ENCODE measurements at places on chromosomes 12 and 14. TPM values are rescaled to one million over a fixed set of nuclear protein-coding genes. Genes with fewer than 3 reads are reported as not detected.

The TCL1B gene
- 5.5 TPM for total RNA-seq

The SPTB gene
- 0.12 TPM for total RNA-seq

The NPFF gene
- total RNA-seq, result not detected

The LIN52 gene
- total RNA-seq, result 13.1 TPM

The PLXNC1 gene
- total RNA-seq, result 33.6 TPM

The DIO2 gene
- not detected for total RNA-seq

The KRT2 gene
- not detected for total RNA-seq

The GPR162 gene
- total RNA-seq, result not detected

The MAPK1IP1L gene
- 116 TPM for total RNA-seq

The TMEM229B gene
- 4.2 TPM for total RNA-seq

DNA sequence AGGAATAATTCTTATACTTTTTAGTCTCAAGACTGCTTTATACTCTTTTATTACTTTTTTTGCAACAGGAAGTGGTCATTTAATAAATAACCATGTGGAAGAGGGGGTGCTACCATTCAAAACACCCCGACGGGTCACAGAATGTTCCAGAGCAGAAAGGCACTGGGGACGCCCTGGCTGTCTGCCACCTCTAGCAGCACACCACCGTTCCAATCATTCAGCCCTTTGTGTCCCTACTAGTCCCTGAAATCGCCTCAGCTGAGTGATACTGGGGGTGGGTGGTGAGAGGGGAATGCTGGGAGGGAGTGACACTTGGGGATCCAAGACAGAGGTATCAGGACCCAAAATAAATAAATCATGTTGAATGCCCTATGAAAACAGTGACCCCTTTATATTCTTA lies 52.4 kb downstream of the MON2 start:
- DNase-seq, result no peak

DNA sequence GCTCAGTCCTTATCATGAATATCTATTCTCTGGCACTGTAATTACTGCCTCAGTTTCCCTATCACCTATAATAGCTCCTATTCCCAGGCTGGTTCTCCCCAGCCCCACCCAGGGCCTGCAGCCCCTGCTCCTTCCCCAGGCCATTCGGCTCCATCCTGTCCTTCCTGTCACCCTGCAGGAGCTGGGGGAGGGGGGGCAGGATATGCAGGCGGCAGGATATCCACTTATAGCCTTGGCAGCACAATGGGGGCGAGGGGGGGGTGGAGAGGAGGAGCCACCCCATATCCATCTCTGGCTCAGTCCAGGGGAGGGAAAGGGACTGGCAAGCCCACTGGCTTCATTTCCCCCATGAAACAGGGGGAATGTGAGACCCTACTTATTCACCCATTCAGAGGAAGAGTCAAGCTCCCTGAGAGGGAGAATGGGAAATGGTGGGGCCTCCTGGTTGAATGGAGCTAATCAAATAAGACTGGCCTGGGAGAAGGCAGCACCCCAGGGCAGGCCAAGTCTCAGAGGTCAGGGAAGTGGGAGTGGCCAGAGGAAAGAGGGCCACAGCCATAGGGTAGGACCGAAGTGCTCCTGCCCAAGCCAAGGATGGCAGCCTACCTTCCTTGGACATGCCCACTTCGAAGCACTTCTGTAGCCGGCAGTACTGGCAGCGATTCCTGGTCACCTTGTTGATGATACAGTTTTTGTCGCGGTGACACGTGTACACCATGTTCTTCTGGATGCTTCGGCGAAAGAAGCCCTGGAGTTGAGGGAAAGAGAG lies 7.8 kb upstream of the ITGB7 start:
- no peak for DNase-seq

- DNase-seq, result no peak
These were observed 1.8 kb downstream of the PARP11 start for GRCh38 chr12:3871356-3871755.

DNA sequence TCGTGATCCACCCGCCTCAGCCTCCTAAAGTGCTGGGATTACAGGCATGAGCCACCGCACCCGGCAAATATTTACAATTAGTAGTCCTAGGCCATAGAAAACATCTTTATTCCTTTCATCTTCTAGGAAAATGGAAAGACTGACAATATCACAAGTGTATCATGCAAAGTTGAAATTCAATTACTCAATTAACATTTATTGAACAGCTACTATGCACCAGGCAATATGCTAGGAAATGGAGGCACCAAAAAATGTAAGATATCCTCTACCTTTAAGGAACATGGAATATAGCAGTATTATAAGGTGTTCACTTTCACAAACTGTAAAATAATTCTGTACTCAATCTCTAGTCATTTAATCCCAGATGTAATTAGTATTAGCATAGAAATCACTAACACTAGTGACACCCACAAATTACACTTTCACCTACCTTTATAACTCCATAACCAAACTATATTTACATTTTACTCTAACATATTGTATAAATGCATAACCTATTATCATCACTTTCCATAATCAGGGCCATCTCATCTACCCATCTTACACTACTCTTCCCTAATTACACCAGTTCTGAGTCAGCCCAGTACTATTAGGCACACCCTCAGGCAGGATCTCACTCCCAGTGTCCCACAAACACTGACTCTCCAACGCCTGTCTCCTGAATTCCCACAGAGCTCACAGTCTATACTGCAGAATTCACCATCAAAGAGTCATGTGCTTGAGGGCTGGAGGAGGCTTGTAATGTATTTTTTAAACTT lies 10.4 kb downstream of the CORO1C start:
- DNase-seq, result no peak

- DNase-seq, result no peak
These were observed 88.3 kb downstream of the NPAS3 start for GRCh38 chr14:33026850-33027430.

- no peak for DNase-seq
These were observed 2.9 kb upstream of the B3GNT4 start for GRCh38 chr12:122200541-122201175.

- DNase-seq, result peak; percentile 53
These were observed 34.0 kb downstream of the ALG10B start for GRCh38 chr12:38350342-38351174.

- DNase-seq, result no peak
These were observed 267.6 kb downstream of the DUSP6 start for GRCh38 chr12:89084751-89085150.

- no peak for DNase-seq
These were observed 44.4 kb upstream of the BATF start for GRCh38 chr14:75477881-75478280.

GRCh38 chr12:2393996-2394395 lies 341.2 kb downstream of the CACNA1C start:
- DNase-seq, result no peak

- DNase-seq, result no peak
These were observed 14.7 kb downstream of the P2RX4 start for GRCh38 chr12:121224591-121224990.

GRCh38 chr12:55955800-55956508 lies 9.9 kb downstream of the PMEL start:
- DNase-seq, result no peak

GRCh38 chr12:13176256-13176655 lies 20.3 kb upstream of the EMP1 start:
- no peak for DNase-seq

DNA sequence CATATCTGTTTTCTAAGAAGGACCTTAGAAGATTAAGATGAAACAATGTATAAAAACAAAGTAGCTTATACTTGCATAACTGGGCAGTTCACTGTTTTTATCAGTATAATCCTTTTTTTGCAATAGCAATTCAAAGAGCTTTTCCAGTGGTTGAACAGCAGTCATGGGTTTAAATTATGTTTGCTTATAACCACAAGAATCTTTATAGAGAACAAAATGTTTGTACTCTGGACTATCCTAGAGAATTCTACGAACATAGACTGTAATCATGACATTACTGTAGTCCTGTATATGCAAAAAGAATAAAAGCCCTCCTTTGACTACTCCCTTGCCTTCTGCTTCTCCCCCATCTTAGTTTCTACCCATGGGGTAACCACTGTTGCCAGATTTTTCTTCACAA lies 5.7 kb downstream of the FAM177A1 start:
- no peak for DNase-seq

DNA sequence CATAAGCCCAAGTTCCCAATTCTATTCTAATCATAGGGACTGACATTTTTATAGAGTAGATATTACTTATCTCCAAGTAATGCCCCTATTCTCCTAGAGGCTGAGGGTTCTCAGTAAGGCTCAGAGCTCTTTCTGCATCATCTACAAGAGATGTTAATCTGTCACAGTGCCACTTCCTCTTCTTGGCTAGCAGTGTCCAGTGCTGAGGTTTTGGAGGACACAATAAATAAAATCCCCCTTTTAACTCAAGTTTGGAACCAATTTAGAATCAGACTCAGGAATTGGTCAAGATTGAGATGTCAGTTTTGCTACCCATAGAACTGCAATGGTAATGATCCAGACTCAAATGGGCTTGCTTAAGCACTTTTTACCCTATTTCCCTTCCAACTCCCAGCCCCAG lies 154.1 kb upstream of the ARID2 start:
- peak; percentile 38 for DNase-seq

DNA sequence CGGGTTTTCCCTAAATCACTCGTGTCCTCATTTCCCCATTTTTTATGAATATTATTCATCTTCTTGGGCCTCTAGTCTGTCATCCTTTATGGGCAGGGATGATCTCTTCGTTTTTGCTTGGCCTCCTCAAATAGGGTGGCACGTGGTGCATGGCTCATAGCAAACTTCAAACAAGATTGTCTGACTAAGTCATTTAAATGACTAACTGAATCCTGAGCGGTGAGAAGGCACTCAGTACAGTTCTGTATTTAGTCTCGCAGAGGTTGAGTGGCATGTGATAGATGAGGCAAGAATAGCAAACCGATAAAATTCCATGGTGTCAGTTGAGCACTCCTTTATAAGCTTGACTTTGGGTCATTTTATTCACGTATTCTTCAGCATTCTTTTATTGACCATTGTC lies 5.7 kb upstream of the JDP2 start:
- DNase-seq, result no peak

DNA sequence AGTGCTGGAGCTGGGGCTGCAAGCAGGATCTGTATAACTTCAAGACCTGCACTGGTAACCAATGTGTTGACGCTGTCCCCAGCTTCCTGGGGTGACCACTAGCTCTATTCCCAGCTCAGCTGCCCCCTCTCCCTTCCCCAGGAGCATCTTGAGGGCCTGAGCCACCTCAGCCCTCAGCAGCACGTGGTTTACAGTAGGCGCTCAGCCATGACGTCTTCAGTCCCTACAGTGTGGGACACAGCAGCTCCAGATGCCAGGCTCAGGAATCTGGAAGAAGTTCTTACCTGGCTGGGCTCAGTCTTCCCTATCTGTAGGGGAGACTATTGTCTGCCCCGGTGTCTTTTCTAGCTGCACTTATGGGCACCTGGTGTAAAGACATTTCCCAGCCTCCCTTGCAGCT lies 8.6 kb downstream of the SDS start:
- no peak for DNase-seq

DNA sequence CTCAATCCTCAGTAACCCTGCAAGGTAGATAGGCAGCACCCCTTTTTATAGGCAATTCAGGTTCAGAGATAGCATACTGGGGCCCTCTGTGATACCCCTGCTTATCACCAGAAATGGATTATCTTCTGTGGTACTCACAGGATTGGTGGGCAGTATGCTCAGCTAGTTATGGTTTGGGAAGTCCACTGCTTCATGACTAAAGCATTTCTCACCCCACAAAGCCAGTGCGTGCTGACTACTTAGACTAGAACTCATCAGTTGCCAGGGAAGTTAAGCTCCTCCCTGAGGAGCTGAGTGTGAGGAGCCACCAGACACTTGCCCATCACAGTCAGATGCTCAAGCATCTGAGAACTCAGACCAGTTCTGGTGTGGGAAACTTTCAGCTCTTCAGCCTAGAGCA lies 76.3 kb downstream of the SCAF11 start:
- DNase-seq, result no peak

DNA sequence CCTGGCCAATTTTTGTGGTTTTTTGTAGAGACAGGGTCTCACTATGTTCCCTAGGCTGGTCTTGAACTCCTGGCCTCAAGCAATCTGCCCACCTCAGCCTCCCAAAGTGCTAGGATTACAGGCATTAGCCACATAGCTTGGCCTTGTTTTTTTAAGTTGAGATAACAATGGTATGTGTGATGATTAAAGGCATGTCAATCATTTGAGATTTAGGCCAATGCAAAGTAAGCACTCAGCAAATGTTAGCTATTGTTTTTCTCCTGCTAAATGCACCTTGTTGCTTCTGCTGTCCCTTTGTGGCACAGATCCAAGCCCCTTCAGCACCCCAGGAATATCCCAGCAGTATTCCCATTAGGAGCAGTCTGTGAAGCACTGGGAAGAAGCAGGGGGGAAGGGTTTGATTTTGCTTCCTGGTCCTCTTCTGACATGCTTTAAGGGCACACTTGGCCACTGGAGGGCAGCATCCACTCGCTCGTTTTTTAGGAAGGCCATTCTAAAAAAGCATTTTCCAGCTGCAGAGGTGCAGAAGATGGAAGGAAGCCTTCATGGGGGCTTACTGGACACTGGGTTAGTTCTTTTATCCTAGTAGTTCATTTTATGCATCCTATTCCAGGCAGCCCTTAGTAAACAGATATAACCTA lies 70.2 kb upstream of the ZFP36L1 start:
- DNase-seq, result peak; percentile 53

GRCh38 chr12:109202770-109203169 lies 86.4 kb downstream of the ACACB start:
- no peak for DNase-seq

DNA sequence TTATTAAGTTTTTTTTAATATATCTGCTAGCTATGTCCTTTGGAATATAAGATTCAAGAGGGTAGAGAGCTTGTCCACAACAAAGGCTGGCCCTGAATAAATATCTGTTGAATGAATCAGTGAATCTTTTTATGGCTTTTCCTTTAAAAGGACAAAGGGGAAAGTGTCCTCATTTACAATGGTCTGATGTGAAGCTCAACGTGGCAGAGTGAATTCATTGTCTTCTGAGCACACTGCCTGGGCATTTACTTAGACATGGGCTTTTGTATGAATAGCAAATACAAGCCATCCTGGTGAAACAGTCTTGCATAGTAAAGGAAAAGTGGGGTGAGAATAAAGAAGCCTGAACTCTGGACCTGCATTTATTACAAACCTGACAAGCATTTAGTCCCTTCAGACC lies 201.2 kb downstream of the NELL2 start:
- DNase-seq, result no peak

DNA sequence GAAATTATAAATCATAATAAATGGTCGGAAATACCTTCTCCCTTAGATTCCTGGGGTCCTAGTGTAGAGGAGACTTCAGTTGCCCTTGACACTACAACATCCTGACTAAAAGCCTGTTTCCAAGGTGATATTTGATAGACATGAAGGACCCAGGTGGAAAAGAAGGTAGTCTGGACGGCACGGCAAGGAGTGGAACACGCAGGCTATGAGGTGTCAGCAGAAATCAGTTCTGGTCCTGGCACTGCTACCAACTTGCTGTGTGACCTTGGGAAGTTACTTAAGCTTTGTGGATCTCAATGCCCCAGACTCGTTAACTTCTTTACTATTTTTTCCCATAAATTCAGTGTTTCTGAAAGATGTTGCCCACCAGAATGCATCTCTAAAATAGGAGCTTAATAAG lies 36.9 kb upstream of the BCL2L14 start:
- DNase-seq, result no peak

- DNase-seq, result no peak
These were observed 150.7 kb downstream of the CAND1 start for GRCh38 chr12:67419810-67420209.
